HT-29 (cell line): ENCODE measurements at places on chromosomes 7 and 10.

DNA sequence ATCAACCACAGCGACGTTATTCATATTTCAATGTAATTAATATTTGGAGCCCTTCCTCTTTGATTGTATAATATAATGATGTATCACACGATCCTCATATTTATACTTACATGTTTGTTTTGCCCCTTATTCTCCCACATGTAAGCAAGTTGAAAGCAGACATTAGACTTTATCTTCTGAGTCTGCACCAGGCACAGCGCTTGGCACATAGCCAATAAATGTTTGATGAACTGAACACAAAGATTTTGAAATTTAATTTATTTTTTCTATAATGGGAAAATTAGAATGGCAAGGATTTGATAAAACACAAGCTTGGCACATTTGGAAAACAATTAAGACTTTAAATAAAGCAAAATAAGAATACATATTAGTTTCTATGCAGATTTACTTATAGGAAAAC lies 31.6 kb downstream of the ZFAND4 start:
- no peak for DNase-seq

DNA sequence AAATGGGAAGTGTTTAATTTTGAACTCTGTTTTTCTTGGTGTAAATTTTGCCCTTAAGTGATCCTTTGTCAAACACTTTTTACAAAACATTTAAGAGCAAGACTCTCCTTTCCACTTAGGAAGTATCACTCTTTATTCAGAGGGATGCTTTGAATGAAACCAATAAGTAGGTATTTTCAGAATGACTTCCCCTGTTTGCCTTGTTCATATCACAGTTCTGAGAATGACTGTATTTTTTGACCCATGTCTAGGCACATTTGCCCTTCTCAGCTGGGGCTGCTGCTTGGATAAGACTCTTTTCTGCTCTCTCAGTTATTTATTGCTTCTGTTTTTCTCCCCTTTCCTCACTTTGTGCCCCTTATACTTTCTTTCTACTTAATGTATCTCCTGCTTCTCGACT lies 98.2 kb downstream of the CCNY start:
- DNase-seq = no peak

DNA sequence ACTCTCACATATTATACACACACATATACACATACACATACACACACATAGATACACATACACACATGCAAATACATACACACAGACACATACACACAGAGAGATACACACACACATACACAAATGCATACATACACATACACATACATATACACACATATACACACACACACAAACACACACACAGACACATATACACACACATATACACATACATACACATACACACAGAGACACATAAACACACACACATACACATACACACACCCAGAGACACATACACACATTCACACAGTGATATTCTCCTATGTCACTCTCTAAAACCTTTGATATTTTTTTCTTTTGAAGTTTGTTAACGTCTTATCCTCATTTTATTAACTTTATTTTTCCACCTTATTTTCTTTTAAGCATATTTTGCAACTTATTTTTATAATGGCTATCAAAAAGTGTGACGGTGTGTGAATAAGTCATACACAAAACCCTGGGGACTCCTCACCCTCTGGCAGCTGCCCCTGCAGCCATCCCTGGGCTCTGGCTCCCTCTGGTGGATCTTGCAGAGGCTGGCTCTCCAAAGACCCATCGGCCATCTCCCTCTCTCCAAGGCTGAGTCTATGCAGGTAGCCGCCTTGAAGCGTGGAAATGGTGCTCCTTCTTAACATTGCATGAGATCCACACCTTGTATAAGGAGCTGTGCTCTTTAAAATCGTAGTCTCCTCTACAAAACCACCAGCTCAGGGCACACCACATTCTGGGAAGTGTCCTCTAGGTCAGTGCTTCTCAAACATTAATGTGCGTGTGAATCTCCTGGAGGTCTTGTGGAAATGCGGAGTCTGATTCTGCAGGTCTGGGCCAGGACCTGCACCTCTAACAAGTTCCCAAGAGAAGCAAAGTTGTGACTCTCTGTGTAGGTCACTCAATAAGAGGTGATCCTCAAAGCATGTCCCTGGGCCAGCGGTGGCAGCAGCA lies 4.1 kb upstream of the C10orf120 start:
- peak; percentile 80 for DNase-seq

- peak; percentile 61 for DNase-seq
Measured at GRCh38 chr7:142711746-142712616, 37.3 kb upstream of the PRSS1 start.

DNA sequence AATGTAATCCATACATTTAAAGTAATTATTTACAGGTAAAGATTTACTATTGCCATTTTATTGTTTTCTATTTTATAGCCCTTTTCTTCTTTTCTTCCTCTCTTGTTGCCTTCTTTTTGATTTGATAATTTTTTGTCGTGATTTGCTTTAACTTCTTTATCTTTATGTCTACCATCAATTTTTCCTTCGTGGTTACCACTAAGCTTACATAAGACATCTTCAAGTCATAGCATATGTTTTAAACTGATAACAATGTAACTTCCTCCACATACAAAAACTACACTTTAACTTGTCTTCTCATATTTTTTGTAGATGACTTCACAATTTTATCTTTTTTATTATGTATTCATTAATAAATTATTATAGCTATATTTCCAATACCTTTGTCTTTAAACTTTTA lies 316.6 kb downstream of the PLXDC2 start:
- DNase-seq = no peak

DNA sequence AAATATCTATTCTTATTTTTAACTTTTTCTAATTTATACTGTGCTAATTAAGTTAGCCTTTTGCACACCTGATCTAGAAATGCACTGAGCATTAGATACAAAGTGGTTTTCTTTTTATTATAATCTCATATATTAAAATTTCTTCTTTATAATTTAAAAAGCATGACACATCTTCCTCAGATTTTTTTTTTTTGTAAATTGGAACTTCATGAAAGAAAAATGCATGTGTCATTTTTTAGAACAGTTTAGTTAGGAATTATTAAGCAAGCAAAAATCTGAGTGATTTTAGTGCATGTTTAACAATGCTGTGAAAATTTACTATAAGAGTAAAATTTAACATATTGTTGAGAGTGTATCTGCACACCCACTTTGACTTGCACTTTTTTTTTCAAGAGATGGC lies 367.9 kb downstream of the TFEC start:
- no peak for DNase-seq

- no peak for DNase-seq
Measured at GRCh38 chr7:70344726-70345125, 746.5 kb downstream of the AUTS2 start.

GRCh38 chr7:11436773-11437524 lies 395.0 kb downstream of the THSD7A start:
- DNase-seq = no peak

DNA sequence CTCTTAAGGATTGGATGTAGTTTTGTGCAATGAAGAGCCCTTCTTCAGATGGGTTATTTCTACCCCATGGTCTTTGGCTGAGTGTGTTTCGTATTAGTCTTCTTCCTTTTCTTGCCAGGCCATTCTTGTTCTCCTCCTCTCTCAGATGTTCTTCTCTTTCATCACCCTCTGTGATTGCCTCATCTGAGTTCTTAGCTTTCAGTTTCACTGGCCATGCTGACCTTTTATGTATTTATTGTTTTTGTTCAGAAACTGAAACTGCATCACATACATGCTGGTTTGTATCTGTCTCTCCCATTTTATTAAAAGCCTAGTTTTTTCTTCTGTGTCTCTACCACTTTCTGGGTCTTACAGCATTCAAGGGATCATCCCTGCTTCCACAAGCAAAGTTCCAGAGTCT lies 21.7 kb upstream of the PCGF5 start:
- no peak for DNase-seq

- peak; percentile 68 for DNase-seq
Measured at GRCh38 chr10:112375721-112376395, 1.9 kb downstream of the ACSL5 start.

DNA sequence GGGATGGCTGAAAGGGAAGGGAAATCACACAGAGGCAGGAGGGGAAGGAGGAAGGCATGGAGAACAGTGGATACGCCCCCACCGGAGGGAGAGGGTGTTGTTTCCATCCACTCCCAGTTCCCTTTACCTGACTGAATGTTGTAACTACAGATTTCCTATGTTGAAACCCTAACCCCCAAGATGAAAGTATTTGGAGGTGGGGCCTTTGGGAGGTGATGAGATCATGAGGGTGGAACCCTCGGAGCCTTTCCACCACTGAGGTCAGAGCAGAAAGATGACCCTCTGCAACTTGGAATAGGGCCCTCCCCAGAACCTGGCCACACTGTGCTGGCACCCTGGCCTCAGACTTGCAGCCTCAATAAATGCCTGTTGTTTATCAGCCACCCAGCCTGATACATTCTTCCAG lies 48.6 kb upstream of the CNPY1 start:
- DNase-seq = peak; percentile 32

- no peak for DNase-seq
Measured at GRCh38 chr10:43585046-43585445, 10.6 kb upstream of the ZNF239 start.

DNA sequence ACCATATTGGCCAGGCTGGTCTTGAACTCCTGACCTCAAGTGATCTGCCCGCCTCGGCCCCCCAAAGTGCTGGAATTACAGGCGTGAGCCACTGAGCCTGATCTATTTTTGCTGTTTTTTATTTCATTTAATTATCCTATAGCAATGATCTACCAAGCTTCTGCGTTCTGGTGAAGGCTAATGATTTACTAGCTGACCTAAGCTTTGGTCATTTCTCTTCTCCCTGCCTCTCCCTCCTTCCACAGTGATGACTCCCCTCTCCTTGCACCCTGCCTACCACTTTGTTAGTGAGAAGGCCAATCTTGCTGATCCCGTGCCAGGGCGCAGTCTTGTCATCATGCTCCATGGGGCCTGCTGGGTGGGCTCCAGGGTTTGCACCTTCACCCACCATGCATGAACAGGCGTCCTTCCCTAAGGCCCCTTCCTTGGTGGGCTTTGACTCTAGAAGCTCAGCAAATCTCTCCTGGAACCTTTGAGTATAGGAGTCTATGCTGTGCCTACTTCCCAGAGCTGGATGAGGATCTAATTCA lies 11.9 kb upstream of the ZCCHC24 start:
- no peak for DNase-seq

GRCh38 chr10:96325719-96326373 lies 21.6 kb downstream of the DNTT start:
- DNase-seq = no peak

DNA sequence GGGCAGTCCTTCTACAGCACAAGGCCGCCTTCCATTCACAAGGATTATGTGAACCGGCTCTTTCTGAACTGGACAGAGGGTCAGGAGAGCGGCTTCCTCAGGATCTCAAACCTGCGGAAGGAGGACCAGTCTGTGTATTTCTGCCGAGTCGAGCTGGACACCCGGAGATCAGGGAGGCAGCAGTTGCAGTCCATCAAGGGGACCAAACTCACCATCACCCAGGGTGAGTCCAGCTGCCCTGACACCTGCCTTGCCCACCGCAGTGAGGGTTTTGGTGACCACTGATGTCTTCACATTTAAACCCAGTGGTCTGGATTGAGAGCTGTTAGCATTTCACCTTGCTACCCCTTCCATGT lies 918 bp downstream of the PILRB start:
- DNase-seq = no peak

DNA sequence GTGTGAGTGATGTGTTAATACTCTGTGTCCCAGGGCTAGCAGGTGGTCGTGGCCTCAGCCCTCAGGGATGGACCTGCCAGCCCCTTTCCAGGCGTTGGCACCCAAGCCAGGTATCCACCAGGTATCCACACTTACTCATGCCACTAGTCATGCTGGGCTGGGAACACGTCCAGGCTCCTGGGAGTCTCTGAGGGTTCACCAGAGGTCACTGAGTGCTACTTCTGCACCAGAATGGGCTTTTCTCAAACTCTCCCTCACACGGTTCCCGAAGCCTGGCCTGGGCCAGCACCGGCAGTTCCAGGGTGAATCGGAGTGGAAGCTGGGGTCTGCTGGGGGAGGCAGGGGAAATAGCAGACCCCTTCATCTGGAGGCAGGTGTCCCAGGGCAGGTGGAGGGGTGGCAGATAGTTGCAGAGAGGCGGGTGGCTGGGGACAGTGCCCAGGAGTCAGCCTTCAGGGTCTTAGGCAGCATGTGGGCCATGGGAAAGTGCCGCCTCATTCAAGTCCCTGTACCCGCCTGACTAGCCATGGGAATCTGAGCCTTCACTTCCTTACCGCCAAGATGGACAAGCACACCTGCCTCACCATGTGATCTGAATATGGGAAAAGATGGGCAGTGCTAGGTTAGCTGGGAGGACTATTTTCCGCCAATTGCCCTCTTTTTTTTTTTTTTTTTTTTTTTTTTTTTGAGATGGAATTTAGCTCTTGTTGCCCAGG lies 95.5 kb upstream of the GTF2I start:
- DNase-seq = no peak

DNA sequence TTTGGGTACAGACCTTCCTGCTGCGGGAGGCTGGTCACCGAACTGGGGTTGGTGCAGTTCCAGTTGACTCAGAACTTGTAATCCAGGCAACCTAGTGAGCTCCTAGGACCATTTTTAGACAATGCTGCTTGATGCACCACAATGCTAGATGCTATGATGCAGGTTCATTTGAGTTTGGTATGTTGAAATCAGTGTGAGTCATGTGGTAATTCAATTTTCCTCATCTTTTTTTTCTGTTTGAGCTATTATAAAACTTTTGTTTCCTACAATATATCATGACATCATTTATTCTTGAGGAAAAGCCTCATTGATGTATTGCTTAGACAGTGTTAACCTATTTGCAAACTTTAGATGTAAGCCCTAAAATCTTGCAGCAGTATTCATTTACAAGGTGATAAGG lies 40.9 kb upstream of the MTPN start:
- DNase-seq = no peak

- DNase-seq = no peak
Measured at GRCh38 chr7:124480036-124480820, 285.4 kb downstream of the GPR37 start.
